ENCODE measurements at places on chromosomes 5 and 9.

- no peak for DNase-seq
Measured at GRCh38 chr5:101024299-101024698, 121.2 kb upstream of the ST8SIA4 start.

DNA sequence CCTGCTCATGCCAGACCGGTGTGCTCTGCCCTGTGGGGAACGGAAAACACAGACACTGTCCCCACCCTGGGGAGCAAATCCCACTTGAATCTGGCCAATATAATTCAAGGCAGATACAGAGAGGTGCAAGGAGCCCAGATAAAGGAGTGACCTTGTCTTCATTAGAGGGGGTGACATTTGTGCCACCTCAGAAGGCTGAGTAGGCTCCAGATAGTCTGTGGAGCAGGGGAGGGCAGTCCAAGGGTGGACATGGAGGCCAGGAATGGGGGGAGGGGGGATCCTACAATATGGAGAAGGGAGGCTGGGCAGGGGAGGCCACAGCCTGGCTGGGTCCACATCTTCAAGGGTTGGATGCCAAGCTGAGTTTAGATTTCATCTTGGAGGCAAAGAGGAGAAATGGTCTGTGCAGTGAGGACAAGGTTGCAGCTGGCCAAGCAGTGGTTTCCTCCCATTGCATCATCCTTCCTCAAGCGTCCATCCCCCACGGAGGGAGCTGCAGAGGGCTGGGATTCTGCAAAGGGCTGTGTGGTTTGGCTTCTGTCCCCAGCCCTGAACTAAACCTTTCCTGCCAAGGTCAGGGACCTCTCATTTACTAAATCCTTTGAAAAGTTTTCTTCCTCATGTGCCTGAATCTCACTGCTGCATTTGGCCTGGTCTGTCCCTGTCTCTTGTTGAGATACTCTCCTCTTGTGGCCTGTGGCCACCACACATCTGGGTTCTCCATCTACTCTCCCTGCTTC lies 60.1 kb downstream of the GALNT12 start:
- DNase-seq, result no peak

- DNase-seq, result peak; percentile 22
Measured at GRCh38 chr9:34010979-34011378, 37.7 kb downstream of the UBAP2 start.

GRCh38 chr5:17206021-17206420 lies 11.4 kb upstream of the BASP1 start:
- DNase-seq, result no peak

DNA sequence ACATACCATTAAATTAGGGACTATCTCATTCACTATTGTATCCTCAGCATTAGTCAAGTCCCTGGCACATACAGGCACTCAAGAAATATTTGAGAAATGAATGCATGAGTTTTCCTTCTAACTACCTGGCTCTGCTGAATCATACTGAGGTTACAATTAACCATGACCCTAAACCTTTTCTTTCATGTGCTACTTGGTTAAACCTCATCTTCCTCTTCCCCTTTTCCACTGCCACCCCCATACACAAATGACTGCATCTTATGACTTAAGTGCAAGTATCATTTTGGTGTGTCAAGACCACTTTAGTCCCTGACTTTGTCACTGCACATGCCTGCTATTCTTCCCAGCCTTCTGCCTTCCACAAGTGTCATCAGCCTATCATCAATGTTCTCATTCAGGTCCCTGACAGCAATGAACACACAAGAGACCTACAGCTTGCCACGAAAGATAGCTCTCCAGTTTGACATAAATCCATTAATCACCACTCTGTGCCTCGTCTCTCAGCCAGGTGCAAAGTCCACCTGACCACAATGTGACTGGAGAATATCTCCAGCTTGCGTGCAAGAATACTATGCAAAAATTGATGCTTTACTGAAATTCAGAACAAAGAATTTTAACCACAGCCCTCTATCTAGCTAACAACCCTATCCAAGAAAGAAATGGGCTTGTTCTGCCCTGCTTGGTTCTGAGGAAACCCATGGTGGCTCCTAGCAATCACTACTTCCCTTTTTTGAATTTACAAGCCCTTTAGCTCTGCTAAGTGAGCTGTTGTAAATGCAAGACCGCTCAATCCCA lies 74.5 kb downstream of the MAPKAP1 start:
- DNase-seq, result no peak

- DNase-seq, result no peak
Measured at GRCh38 chr5:116613445-116613844, 38.8 kb upstream of the SEMA6A start.

- DNase-seq, result no peak
Measured at GRCh38 chr9:33185858-33186257, 18.7 kb upstream of the B4GALT1 start.

GRCh38 chr5:133510634-133511262 lies 101.6 kb downstream of the FSTL4 start:
- DNase-seq, result no peak

DNA sequence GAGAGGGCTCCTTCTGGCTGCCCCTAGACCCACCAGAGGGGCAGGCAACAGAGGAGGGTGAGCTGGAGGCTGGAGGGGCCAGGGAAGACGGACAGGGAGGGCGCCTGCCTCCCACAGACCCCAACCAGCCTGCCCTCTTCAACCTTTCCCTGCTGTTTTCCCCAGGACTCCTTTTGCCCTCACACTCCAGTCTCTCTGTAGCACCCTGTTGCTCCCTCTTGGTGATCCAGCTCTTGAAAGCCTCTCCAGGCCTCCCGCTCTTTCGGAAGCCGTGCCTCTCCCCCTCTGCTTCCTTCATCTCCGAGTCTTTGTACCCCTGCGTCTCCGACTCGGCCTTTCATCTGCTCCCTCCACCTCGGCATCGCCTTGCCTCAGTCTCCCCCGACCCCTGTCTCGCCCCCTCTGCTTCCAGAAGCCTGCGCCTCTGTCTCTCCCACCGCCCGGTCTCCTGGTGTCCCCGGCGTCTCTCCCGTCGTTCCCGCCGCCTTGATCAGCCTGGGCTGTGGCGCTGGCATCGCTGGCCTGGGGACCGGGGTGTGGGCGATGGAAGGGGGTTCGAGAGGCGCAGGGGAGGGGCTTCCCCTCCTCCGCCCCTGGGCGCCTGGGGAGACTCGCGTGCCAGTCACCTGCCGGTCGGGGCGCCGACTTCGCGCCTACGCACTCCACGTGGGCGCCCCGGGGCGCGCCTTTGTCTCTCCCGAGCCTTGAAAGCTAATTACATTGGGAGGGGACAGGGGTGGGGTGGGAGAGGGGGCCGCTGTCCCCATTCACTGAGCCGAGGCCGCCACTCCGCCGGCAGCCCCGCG lies 5.3 kb upstream of the PRDM12 start:
- DNase-seq, result no peak

All from effector memory CD8-positive, alpha-beta T cell (primary cell).